ENCODE measurements at places on chromosomes 13 and 19.

- no peak for DNase-seq
Measured at GRCh38 chr13:35473206-35473775, 3.2 kb downstream of the MAB21L1 start.

- no peak for DNase-seq
Measured at GRCh38 chr13:76385586-76385985, 500.6 kb downstream of the KCTD12 start.

GRCh38 chr13:19643652-19644051, 10.2 kb downstream of the MPHOSPH8 start:
- DNase-seq, result no peak

GRCh38 chr13:98819382-98820010, 67.0 kb upstream of the SLC15A1 start:
- DNase-seq, result no peak

- no peak for DNase-seq
Measured at GRCh38 chr19:50331221-50331993, 2.2 kb upstream of the KCNC3 start.

- no peak for DNase-seq
Measured at GRCh38 chr13:109026266-109026665, 396.9 kb downstream of the MYO16 start.

All from brain pericyte (primary cell).